Activated T-helper 1 cell treated with Interleukin-2 at 50 U/mL for 16 hours (primary cell): ENCODE measurements at places on chromosomes 16 and 17.

- no peak for DNase-seq
These were observed 832 bp upstream of the SRRM2 start for GRCh38 chr16:2751577-2752034.

GRCh38 chr17:210402-210801, 29.0 kb upstream of the DOC2B start:
- no peak for DNase-seq

DNA sequence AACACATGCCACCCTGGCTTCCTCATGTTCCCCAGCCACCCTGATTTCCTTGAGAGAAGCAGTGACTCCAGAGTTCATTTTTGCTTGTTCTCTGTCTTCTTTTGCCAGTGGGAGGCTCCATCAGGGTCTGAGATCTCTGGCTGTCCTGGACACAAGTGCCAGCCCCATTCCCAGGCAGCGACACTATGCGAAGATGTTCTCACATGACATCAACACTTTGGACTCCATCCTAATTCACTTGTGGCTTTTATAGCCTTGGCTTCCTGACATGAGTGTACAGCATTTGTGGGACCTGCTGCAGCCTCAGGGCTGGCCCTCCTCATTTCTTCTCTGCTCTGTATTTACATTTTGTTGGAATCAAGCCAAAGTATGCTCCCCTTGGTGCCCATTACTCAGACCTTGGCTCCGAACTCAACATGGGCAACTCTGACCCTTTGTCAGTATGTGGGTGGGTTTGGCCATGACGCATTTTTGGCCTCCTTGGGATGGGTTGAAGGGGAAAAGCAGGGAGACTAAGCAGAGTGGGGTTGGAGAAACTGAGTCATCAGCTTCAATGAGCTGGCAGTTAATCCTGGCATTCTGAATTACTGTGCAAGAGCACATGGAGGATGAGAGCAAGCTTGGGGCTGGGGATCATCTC, 119.0 kb upstream of the EEF2KMT start:
- no peak for DNase-seq

DNA sequence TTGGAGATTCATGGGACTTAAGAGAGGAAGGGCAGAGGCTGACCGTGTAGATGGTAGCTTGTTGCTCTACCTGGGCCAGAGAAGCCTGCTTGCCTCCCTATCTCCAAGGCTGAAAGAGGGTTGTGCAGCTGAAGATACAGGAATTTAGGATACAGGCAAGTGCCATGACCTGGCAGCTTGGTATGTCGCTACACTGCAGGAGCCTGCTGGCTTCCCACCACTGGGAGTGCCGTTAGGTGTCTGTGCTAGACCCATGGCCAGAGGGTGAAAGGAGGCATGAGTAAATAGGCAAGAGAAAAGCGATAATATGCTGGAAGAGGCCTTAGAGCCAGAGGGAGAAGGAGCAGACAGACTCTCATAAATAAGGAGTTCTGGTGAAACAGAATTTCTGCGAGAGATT, 10.6 kb downstream of the NAA60 start:
- no peak for DNase-seq

DNA sequence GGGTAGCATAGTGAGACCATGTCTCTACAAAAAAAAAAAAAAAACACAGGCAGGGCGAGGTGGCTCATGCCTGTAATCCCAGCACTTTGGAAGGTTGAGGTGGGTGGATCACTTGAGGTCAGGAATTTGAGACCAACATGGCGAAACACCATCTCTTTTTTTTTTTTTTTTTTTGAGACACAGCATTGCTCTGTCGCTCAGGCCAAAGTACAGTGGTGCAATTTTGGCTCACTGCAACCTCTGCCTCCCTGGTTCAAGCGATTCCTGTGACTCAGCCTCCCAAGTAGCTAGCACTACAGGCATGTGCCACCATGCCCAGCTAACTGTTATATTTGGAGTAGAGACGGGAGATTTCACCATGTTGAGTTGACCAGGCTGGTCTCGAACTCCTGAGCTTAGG, 5.1 kb downstream of the RAMP2 start:
- no peak for DNase-seq

DNA sequence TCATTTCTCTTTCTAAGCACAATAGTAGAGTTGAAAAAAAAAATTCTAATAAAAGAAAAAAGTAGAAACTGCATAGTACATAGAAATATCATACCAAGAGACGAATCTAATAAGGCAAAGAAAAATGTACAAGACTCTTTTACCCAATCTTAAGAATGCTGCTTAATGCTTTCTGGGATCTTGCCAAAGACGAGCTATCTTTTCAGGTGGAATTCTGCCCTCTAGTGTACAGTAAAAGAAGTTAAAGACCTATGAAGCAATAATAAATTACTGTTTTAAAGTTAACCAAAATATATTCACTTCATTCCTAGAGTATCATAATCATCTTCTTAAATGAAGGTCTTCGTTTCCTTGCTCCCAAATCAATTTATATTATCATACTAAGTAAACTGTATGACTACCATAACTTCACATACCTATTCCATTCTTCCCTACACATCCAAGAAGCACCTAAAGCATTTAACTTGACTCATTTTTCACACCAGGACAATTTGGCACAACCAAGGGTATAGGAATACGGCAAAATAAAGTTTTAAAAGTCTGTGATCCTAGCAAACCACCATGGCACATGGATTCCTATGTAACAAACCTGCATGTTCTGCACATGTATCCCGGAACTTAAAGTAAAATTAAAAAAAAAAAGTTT, 47.7 kb downstream of the CFDP1 start:
- no peak for DNase-seq

DNA sequence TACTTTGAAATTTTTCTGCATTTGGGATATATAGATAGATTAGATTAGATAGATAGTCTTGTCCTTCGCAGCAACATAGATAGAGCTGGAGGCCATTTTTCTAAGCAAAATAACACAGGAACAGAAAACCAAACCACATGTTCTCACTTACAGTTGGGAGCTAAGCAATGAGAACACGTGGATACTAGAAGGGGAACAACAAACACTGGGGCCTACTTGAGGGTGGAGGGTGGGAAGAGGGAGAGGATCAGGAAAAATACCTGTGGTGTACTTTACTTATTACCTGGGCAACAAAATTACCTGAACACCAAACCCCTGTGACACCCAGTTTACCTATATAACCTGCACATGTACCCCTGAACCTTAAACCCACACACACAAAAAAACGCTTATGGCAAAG, 14.3 kb downstream of the PRKAR1A start:
- no peak for DNase-seq

GRCh38 chr16:3963203-3963602, 82.7 kb upstream of the CREBBP start:
- DNase-seq: peak; percentile 14
